ENCODE measurements at places on chromosomes 1 and 21.

- DNase-seq: no peak
These were observed 16.6 kb upstream of the TMEM125 start for GRCh38 chr1:43253173-43253572.

DNA sequence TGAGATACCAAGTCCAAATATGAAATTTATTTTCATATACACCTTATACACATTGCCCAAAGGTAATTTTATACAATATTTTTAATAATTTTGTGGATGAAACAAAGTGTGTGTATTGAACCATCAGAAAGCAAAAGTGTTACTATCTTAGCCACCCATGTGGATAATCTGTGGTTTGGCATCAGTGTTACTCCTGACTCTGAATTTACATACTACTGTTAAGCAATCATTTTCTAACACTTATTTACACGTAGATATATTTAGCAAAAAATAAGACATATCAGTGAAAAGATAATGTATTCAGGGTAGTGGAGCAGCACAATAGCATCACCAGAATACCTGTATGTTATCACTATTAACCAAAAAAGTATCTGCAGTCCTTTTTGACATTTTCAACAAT is 23.8 kb downstream of the DENND2D start:
- no peak for DNase-seq

GRCh38 chr1:197807739-197808453 is 32.6 kb upstream of the DENND1B start:
- no peak for DNase-seq

- no peak for DNase-seq
These were observed 199.6 kb downstream of the RGS7 start for GRCh38 chr1:241157435-241157834.

DNA sequence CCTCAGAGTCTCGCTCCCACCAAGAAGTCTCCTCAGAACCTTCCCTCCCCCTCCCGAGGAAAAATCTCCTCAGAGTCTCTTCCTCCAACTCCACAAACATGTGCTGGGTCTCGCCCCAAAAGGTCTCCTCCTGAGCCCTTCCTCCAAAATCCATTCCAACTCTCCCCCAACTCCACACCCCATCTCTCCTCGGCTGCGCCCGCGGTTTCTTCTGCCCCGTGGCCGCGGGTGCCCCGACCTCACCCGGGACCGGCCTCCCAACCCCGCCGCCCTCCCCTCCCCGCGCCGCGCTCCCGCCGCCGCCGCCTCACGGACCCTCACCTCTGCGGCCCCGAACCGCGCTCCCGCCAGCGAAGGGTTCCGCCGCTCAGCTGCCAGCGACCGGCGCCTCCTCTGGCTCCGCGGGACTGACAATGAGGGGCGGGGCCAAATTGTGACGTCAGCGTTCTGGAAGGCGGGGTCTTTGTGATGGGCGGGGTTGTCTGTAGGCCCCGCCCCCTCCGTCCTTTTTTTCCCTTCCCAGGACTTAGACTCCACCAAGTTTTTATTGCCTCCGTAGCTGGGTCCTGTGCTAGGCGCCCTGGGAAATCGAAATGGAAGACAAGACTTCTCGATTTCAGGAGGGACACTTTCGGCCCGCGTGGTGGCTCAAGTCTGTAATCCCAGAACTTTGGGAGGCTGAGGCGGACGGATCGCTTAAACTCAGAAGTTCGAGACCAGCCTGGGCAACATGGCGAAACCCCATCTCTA is at the start of gene LUZP1:
LUZP1 (minus strand) TSS at position 412 of the 750 bp plus-strand sequence.
- DNase-seq: peak; percentile 74

DNA sequence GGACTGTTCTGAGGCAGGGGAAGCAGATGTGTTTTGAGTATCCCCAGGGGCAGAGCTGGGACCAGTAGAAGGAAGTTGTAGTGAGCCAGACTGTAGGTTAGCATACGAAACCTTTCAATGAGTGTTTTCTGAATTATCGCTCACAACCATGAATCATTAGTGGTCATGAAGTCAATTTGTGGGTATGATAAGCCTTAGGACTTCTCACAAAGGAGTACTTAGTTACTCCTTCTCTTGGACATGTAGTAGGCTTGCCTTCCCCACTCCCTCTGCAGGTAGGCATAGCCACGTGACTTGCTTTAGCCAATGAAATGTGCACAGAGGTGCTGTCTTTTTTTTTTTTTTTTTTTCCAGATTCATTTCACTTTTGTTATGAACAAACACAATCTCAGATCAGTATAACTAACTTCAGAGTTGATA is 23.9 kb upstream of the FAAH start:
- no peak for DNase-seq

- DNase-seq: no peak
These were observed 186.3 kb downstream of the RERE start for GRCh38 chr1:8631163-8631562.

DNA sequence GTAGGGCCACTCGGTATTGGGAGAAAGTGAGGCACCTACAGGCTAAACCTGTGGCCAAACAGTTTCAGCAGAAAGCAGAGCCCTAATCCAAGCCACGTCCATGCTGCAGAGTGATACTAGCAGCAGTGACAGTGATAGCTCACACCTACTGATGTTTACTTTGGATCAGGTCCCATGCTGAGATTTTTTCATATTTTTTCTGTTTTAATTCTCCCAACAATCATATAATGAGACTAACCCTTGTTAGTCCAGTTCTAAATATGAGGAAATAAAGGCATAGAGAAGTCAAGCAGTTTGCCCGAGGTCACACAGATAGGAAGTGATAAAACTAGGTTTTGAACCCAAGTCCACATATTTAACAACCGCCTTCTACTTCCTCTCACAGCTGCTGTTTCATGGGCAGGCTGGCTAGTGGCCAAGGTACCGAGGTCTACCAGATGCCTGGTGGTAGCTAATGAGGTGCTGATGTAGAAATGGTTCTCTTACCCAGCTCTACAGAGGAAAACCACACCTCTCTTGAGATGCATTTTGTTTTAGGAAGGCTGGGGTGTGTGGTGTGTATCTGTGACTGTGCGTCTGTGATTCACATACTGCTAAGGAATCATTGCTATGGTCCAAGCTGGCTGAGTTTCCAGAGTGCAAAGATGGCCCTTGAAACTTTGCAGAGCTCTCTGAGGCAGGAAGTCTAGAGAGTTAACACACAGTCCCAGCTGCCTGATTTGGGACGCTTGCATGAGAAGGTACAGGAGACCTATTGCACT is 80.3 kb upstream of the ARTN start:
- no peak for DNase-seq

GRCh38 chr1:233386336-233386735 is 58.8 kb downstream of the MAP3K21 start:
- DNase-seq: no peak

DNA sequence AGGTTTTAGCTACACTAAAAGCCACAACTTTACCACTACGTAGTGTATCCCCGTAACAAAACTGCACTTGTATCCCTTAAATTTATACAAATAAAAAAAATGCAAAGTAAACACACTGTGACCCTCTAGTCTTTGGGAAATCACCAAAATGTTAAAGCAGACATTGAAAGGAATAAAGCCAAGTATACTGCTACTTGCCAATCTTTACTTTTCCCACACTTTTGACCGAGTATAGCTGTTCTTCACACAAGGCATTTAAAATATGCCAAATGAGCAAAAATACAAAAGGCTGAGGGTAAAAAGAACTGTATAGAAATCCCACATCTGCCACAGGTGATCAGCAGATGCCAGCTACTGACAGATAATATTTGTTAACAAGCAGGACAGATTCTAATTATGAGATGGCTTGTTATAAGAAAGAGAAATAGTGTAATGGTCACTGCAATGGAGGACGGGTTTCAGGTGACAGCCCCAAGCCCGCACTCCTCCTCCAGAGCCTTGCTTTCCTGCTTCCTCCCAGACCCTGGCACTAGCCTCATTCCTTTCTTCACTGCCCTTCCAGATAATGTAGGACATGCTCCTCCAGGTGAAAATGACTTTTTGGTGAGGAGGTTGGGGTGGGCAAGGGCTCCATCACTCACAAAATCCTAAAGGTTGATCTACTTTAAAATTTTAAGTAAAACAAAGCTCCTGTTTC is 18.1 kb downstream of the KCNT2 start:
- DNase-seq: no peak

DNA sequence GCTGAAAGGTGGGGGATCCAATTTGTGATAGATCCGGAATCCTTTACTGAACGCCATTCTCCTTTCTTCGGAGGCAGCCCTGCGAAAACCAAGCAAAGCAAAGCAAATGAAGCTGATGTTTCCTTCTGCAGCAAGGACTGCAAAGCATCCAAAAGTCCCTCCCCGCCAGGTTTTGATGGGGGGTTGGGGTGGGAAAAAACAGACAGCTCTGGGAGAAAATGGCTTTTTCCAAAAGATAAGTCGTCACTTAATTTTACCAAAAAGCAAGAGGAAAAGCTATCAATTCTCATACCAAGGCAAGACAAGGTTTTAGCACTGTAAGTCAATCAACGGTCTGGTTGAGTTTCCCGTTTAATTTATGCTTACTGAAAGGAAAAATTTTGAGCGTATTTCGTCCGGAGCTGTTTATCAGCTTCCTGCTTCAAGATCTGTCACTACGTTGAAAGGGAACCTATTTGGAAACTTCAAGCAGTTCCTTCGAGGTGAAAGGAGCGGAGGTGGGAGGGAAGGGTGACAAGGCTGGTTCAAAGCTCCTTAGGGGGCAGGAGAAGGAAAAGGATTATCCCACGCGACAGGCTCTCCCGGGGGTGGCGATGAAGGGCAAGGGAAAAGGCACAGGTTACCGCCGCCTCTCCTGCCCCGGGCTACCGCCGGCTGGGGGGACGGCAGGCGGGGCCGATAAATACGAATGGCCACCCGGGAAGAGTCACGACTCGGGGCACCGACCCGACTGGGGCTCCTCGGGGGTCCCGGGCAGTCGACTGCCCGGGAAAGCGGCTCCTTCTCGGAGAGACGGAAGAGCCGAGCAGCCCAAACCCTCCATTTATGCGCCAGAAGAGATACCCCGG is 750 bp downstream of the SYNJ1 start:
- DNase-seq: peak; percentile 29

DNA sequence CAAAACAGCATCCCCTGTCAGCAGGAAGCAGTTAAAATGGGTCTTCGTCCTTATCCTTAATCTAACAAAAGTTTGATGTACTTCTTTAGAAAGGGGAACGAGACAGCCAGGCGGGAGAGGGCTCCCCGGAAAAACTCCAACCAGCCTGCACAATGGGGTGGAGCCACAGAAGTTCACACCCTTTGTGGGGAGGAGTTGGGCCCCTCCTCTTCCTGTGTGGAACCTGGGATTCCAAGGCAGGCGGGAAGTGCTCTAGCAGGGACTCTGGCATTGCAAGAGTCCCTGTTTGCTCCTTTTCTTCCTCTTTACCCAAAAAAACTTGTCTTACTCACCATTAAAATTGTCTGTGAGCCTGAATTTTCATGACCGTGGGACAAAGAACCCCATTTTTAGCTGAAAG is 47.7 kb downstream of the FCRL5 start:
- peak; percentile 5 for DNase-seq

DNA sequence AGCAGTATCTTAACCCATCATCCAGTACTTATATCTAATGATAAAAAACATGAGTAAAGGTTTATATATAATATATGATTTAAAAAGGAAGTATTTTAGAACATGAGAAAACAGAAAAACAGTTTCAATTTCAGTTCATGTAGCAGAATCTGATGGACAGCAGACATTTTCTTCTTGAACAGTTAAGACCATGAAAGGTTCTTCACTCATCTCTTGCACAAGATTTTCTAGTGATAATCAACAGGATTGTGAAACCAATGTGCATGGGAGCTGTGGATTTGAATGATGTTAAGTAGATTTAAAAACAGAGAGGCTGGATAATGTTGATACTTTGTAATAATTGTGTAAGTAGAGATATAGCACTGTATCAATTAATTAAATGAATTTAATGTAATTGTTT is 1297.6 kb downstream of the BRINP3 start:
- DNase-seq: no peak

GRCh38 chr1:184388971-184389370 is 2.1 kb downstream of the C1orf21 start:
- no peak for DNase-seq

DNA sequence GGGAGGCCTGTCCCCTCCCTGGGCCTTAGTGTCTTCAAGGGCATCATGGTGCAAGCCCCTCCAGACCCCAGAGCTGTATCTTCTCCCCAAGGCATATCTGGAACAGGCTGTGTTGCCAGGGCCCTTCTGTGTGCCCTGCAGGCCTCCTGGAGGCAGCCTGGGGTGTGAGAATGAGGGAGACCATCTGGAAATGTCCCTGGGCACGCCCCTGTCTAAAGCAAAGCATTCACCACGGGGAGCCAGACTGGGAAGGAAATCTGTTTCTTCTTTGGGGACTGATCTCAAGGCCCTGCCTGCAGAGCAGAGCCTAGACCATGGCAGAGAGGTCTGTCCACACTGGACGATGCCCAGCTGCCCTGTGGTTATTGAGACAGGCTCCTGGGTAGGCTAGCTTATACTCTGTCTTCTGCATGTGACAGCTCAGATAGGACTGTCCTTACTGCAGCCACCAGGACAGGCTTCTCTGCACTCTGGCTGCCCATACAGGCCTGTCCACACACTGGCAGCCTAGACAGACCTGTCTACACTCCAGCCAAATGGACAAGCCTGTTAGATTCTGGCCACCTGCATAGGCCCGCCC is 24.6 kb downstream of the PODN start:
- DNase-seq: no peak

- DNase-seq: no peak
These were observed 44.6 kb downstream of the WDR4 start for GRCh38 chr21:42834726-42835191.

DNA sequence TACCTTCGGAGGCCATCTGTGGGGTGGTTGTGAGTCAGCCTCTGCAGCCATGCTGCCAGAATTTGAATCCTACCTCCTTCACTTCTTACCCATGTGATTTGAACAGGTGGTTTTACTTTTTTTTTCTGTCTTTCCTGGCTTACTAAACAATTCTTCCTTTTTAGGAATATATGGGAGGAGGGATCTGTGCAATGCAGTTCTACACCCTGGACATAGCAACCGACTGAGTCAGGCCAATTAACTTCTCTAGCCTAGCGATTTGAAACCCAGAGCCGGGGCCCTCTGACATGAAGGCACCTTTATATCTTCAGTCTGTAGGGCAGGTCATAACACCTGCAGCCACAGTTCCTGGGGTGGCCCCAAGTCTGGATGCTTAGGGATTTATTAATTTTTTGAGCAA is 83.6 kb downstream of the ST6GALNAC3 start:
- no peak for DNase-seq

DNA sequence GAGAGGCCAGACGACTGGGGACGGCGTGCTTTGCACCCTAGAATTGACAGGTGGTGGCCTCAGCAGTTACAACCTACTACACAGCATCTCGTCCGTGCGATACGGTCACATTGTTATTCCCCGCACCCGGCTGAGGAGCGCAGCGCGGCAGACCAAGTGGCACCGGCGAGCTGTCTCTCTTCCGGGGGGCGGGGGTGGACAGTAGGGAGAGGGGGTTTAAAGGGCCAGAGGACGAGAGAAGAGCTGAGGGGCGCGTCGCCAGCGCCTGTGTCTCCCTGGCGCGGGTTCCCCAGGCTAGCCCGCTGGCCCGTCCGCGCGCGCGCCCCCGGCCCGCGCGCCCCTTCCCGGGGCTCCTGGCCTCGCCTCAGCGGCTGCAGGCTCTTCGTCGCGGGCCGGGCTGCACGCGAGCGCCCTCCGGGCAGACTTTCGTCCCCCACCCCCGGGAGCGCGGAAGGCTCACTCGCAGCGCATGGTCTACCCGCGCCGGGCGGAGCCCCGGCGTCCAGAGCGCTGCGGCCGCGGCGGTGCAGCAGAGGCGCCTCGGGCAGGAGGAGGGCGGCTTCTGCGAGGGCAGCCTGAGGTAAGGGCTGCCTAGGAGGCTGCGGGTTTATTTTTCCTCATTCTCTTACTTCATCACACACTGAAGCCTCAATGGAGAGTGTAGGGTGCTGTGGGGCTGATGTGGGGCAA is at the start of gene PDE4B:
PDE4B (plus strand) TSS at position 227 of the 690 bp plus-strand sequence.
- no peak for DNase-seq

- DNase-seq: no peak
These were observed 89.0 kb upstream of the ACTL8 start for GRCh38 chr1:17665950-17666720.

Data from foreskin melanocyte (primary cell).